ENCODE measurements at places on chromosomes 7 and 10.

GRCh38 chr7:84950836-84951235, 236.0 kb downstream of the SEMA3D start:
- DNase-seq: no peak

- peak; percentile 53 for DNase-seq
These were observed at the start of gene STX1A for GRCh38 chr7:73718905-73719805. Gene STX1A (minus strand): TSS chr7:73719669. CDS start chr7:73719631, 38 bp downstream.

- no peak for DNase-seq
These were observed 41.9 kb upstream of the PRKAR1B start for GRCh38 chr7:768881-769504.

DNA sequence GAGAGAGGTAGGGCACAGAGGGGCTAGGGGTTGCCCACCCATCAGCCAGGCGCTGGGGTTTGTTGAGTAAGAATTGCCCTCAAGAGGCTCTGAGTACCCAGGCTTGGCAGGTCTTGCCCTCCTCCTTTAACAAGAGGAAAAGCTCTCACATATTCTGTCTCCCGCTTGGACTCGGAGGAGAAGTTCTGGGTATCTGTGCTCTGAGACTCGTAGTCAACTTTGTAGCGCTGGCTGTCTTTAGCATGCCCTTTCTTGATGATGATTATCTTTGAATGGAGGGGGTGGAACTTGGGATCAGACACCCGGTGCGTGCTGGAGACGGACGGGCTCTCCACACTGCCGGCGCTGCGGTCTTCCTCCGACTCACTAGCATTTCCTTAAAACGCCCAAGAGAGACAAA, 4.0 kb downstream of the IGFBP3 start:
- DNase-seq: no peak

DNA sequence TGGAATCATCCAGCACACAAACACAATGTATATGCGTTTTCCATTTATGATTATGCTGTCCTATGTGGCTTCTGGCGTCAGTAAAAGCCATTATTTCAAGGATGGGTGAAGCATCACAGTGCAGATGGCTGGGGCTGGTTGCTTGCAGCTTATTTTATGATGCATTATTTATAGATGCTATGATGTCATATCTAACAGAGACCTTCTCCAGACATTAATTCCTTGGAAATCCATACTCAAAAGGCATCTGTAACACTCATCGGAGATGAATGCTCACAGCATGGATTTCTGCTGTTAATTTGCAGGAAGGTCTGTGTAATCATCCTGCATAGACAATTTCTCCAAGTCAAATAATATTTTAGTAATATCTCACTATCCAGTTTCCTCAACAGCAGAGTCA, 7.2 kb downstream of the RGS10 start:
- no peak for DNase-seq

GRCh38 chr10:73117976-73118743, 7.9 kb downstream of the NUDT13 start:
- DNase-seq: no peak

GRCh38 chr7:142808461-142808801, 37.7 kb downstream of the PRSS2 start:
- DNase-seq: no peak

DNA sequence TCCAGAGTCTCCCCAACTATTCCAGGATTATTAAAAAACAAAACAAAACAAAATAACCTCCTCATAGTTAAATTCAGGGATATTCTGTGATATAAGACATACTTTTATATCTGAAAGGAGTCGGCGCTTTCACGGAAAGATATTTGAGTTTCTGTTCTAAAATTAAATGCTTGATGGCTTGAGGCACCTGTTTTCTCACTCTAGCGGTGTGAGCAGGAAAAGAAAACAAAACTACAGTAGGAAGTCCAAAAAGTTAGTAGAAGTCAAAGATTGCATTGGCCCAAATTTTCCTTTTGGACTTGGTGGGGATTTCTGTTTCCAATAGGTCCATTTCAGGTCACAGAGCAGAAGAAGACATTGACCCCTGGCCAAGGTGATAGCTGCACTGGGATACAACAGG, 716.1 kb upstream of the POT1 start:
- DNase-seq: no peak

- DNase-seq: peak; percentile 70
These were observed at the start of gene SFXN4 for GRCh38 chr10:119165171-119166117. Gene SFXN4 (minus strand): TSS chr10:119165714. CDS start chr10:119165647, 67 bp downstream.

DNA sequence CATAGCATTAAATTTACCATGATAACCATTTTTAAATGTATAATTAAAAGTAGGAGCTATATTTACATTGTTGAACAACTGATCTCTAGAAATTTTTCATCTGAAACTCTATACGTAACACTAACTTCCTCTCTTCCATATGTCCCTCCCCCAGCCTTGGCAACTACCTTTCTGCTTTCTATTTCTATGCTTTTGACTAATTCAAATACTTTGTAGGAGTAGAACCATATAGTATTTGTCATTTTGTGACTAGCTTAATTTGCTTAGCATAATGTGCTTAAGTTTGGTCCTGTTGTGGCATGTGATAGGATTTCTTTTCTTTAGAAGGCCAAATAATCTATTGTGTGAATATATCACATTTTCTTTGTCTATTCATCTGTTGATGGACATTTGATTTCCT, 225.3 kb upstream of the POT1 start:
- no peak for DNase-seq

DNA sequence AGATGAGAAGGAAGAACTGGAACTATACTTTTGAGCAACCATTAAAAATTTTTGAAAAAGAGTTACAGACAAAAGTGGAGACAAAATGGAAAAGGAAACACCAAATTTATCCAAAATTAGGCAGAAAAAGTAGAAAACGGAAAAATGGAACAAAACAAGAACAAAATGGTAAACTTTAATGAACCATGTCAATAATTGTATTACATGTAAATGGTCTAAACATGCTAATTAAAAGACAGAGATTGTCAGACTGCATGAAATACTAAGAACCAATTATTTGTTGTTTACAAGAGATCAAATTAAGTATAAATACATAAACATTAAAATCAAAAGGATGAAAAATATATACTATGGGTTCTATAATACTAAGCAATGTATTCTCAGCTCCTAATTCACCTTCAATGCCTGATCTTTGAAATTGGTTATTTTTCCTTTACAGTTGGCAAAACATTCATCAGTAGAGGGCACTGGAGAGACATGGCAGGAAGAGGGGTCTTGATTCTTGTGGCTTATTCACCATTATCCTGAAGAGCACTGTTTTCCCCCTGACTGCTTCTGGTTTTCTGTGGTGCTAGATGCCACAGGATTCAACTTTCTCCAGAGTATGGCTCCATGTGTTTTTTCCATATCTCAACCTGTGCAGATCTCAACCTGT, 124.9 kb downstream of the ELFN1 start:
- DNase-seq: no peak

- DNase-seq: no peak
These were observed 85.0 kb downstream of the ZMIZ1 start for GRCh38 chr10:79153745-79154144.

DNA sequence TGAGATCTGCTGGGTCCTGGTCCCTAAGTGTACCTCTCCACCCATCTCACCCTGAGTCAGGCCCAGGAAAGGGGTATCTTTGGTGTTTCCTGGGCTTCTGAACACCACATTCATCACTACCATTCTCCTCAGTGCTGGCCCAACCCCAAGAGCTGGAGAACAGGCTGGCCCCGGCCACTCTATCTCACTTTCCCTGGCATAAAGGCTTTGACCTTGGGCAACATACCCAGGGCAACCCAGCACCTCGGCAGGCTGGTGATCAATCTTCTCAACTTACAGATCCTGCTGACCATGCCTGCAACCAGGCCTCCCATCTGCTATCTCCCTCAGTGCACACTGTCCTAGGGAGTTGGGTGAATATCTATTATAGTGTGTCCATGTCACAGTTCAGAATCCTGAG, 2.1 kb downstream of the VSIR start:
- no peak for DNase-seq

DNA sequence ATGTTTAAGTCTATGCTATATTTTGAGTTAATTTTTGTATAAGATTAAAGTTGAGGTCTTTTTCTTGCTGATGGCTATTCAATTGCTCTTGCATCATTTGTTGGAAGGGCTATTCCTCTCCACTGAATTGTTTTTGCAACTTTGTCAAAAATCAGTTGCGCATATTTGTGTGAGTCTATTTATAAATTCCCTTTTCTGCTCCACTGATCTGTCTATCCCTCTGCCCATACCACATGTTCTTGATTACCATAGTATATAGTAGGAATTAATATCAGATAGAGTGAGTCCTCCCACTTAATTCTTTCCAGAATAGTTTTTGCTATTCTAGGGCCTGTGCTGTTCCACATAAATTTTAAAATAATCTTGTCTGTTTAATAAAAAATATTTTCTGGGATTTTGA, 152.4 kb upstream of the ADCY1 start:
- no peak for DNase-seq

DNA sequence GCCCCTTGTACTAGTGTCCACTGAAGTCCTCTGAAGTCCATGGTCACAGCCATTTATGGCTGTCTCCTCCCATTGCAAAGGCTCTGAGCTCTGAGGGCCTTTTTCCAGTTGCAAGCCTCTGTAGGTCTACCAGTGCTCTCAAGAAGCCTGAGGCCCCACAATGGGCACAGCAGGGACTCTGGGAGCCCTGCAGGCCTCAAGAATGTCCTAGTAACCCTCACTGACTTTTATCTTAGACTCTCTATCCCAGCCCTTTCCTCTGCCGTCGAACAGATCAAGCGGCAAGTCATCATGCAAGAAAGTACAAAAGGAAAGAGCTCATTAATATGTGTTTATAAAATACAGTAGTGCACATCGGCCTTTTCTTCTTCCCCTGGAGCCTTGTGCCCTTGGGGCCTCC, 23.4 kb downstream of the VWA2 start:
- DNase-seq: no peak

DNA sequence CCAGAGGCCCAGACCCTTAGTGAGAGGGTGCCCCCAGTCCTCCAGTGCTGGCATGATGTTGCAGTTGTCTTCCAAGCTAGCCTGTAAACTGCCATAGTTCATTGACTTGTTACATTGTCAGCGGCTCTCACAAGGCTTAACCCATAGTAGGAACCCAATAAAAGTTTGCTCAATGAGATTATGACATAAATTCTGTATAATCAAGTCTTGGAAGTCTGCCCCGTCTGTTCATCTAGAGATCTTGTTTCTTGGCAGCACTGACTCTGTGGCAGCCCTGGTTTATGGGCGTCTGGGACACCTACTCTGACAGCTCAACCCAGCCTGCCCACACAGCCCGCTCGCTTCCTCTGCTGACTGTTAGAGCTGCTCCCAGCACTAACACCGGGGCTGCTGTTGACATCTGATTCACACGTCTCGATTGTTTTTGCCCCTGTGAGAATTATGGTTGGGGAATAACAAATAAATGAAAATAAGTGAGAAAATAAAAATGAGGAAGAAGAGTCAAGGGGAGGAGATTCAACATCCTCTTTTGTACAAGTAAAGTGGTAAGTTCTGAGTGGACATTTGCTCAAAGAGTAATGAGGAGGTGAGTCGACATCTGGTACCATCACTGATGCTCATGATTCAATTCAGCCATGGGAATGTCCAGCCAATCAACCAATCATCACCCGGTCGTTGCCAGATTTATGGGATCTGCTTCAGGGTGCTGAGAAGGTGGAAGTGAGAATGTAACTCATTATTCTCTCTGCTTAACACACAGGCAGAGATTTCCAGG, 160.8 kb downstream of the SPAG6 start:
- DNase-seq: peak; percentile 63

DNA sequence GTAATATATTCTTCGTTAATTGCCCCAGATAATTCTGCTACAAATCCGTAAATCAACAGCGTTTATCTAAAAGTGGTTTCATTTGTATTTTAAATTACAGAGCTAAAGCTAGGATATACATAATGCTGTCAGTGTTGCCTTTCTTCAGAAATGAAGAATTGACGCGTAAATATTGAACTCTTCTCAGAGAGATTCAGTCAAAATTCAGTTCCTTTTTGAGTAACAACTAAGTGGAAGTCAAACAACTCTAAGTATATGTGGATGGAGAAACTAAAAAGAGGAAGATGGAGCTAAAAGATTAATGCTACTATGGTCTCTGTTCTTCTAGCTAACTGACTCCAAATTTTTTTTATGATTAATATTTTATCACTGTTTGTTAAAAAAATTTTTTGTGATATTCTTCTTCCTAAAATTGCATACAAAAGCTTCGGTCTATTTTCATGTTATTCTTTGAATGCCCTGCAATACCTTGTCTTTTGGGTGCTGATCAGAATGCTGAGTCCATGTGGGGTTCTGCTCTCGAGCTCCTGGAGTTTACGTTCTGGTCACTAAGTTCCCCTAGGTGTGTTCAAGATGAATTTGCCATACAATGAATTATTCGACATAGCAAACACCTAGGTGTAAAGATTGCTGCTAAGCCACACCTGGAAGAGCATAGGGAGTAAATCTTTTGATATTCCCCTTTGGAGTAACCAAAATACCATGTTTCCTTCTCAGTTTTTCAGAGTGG, 20.7 kb downstream of the MDFIC start:
- no peak for DNase-seq

- no peak for DNase-seq
These were observed 12.9 kb downstream of the AGK start for GRCh38 chr7:141563956-141564623.

DNA sequence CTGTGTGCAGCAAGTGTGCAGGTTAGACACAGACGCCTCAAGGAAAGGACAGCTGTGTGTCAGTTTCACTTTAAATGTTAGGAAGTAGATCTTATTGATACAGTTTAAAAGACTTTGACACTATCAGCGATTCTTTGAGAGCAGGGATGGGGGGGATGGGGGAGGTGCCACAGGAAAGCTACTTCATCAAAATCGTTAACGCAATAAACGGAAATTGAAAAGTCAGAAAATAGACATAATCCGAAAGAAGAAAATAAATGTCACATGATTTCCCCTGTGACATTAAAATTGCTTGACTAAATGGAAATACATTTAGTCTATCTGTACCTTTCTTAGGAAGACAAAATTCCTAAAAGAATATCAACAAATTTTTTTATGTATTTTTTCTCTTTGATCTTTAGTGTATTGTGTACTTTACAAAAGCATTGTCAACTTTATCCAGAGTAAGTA, 476 bp upstream of the ZNF33B start:
- DNase-seq: no peak

DNA sequence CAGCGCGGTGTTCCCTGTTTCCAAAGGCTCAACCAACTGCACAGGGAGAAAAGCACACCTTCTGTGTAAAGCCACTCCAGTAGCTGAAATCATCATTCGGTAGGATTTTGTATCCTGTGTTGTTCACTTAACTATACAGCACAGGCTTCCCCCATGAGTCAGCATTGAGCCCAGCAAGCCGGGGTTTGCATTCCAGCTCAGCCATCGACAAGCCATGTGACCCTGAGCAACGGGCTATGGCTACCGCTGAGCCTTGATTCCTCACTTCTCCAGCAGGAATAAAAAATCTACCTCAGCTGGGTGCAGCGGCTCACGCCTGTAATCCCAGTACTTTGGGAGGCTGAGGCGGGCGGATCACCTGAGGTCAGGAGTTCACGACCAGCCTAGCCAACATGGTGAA, 44.1 kb upstream of the ATP6V0A4 start:
- no peak for DNase-seq

DNA sequence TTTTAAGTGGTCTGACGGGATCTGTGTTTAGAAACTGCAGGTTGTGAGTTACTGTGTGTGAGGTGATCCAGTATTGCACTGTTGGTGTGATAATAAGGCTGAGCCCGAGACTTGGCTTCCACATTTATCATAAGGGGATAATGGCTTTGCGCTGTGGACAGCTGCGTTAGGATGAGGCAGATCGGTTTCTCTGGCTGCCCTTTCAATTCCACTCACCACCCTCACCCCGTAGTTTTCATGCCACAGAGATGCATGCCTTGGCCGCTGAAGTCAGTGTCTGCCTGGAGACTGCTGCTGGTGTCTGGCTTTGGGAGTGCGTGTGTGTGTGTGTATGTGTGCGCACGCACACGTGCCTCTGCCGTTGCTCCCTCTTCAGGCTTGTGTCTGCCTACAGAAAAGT, 273.0 kb downstream of the CCDC3 start:
- no peak for DNase-seq

GRCh38 chr10:3408603-3409365, 236.2 kb upstream of the PITRM1 start:
- DNase-seq: no peak
